ENCODE measurements at places on chromosomes 2 and 18. TPM values are rescaled to one million over a fixed set of nuclear protein-coding genes. Genes with fewer than 3 reads are reported as not detected.
A peak's percentile ranks its signal among the peaks of the same experiment; 100 is the strongest.

GRCh38 chr2:33488715-33489540, 12.5 kb downstream of the RASGRP3 start:
- peaks cover 8% of the 10 kb centered on the region for H3K36me3 ChIP-seq
- peak overlapping the region; percentile 66 for H3K27ac ChIP-seq
- peaks cover 13% of the 10 kb centered on the region for H3K27me3 ChIP-seq
- no peak overlapping the region for H3K4me3 ChIP-seq

DNA sequence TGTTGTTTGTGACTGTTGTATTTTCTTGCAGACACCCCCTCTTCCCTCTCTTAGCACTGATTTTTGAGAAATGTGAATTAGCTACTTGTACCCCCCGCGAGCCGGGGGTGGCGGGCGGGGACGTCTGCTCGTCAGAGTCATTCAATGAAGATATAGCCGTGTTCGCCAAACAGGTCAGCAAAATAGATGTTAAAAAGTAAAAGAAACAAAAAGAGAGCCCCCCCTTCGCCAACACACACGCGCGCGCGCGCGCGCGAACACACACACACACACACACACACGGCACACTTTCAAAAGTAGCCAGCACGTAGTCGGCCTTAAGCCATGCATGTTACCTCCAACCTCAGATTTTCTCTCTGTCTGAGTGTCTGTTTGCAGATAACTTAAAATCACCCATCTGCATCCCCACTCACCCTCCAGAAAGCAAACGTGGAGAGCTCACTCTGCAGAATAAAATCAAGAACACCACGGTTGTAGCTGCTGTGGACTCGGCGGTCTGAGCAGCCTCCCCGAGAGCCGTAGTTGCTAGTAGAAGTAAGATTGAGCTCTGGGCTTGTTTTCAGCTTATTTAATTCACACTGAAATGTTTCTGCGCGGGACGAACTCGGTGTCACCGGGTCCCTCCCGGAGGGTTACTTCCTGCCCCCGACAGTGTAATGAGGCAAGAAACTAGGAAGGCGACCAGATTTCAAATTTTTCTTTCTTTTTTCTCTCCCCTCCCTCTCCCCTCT, 5.1 kb downstream of the MEIS1 start:
- no peak for DNase-seq
- H3K4me3 ChIP-seq: no peak overlapping the region
- no peak overlapping the region for H3K27ac ChIP-seq
- H3K4me1 ChIP-seq: peaks cover 14% of the 10 kb centered on the region
- H3K36me3 ChIP-seq: peaks cover 2% of the 10 kb centered on the region
- H3K27me3 ChIP-seq: peaks cover 50% of the 10 kb centered on the region

DNA sequence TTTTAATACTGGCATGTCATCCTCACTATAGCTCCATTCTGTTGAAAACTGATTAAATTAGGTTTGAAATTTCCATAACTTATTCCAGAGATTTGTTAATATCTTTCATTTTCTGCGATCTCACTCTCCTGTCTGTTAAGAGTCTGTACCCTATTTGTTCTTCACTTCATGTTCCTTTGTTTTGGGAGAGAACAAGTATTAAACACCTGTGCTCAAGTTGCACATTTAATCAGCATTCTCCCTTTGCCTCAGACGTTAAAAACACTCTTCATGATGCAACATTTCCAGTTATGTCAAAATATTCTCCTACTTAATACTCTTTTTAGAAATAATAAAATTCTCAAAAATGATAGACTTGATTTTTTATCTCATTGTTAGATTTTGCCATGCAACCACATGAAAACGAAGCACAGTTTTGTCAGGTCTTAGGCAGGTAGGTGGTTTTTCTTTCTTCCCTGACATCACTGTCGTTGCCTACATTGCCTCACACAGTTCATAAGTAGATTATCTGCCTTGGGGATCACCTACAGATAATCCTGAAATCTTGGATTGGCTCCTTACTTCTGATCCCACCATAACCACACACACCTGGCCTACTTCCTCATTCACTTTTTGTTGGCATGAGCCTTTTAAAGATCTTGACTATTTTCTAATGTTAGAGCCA, 109.9 kb downstream of the GAREM1 start:
- peaks cover 1% of the 10 kb centered on the region for H3K27me3 ChIP-seq
- DNase-seq: no peak
- no peak overlapping the region for H3K27ac ChIP-seq

DNA sequence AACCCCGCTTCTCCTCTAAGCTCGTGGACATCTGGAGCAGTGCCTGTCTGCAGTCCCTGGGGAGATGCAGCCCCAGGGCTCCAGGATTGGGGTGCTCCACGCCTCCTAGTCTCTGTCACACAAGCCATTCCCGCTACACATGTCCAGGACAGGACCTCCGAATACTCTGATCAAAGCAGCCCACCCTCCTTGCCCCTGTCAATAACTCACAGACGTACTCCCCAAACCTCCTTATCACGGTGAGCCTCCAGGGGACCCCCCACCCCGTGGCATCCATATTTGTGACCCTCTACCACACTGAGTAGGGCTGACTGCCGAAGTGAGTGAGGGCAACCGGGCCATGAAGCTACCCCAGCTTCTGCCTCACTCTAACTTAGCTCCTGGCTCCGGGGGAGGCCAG, 727.7 kb downstream of the GALR1 start:
- no peaks in the 10 kb centered on the region for H3K27me3 ChIP-seq
- no peaks in the 10 kb centered on the region for H3K36me3 ChIP-seq
- H3K4me3 ChIP-seq: no peak overlapping the region
- H3K4me1 ChIP-seq: no peaks in the 10 kb centered on the region

DNA sequence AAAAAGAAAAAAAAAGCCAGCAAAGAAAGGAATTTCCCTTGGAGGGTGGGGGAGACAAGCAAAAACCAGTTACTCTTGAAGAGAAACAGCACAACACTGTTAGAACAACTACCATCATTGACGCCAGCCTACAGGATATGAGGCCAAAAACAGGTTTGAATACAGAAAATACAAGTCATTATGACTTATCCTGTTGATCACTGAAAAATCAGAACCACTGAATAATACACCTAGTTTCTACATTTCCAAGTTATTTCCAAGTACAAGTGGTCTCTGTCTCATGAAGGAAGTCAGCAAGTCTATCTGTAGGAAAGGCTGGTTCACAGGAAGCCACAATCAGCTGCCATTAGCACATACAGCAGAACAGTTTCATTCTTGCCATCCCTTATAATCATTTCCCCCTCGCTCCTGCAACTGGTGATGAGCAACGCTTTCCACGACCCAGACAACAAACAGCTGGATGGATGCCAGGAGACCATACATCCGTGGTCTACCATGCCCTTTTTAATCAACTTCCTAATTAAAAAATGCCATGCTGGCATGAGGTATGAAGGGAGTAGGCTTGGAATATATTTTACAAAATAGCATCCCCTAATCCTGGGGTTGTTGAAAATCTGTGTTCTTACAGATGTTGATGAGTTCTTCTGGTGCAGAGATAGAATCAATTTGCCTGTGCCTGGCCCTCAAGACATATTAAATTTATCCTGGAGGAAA, 10.4 kb downstream of the MYT1L start:
- H3K36me3 ChIP-seq: no peaks in the 10 kb centered on the region
- DNase-seq: no peak
- no peak overlapping the region for H3K27ac ChIP-seq
- no peaks in the 10 kb centered on the region for H3K4me1 ChIP-seq
- no peaks in the 10 kb centered on the region for H3K27me3 ChIP-seq
- no peak overlapping the region for H3K4me3 ChIP-seq

DNA sequence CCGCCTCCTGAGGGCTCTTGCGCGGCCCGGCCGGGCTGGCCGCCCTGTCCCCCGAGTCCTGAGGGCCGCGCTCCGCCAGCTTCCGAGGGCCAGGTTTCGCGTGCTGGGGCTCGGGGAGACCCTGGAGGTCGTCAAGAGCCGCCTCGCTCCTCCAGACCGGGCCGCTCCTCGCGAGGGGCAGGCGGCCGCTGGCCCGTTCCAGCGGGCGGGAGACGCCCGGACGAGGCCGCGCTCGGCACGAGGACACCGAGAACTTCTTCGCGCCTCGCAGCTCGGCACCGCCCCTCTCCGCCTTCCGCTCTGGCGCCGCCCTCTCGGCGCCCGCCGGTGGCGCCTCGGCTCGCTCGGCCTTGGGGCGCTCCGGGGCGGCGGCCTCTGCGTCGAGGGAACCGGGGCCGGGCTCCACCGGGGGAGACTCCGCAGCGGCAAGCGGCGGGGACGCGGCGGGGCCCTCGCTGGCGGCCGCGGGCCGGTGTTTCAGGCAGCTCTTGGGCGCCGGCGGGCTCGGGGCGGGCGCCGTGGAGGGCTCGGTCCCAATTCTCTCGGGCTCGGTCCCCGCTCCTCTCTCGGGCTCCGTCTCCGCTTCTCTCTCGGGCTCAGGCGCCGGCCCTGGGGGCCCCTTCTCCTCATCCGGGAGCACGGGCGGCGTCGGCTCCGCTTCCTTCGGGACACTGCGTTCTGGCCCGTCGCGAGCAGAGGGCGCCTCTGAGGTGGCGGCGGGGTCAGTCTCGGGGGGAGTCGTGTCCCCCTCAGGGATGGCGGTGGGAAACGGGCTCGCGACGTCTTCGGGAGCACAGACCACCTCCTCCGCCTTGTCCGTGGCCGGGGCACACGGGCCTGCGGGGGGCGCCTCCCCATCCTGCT, 91.6 kb upstream of the MGAT4A start:
- H3K4me3 ChIP-seq: peak overlapping the region; percentile 48
- DNase-seq: peak; percentile 71
- peaks cover 11% of the 10 kb centered on the region for H3K4me1 ChIP-seq
- peaks cover 2% of the 10 kb centered on the region for H3K27me3 ChIP-seq

The MBD5 gene
- total RNA-seq: 19.1 TPM

Data from activated CD4-positive, alpha-beta memory T cell treated with anti-CD3 and anti-CD28 coated beads for 36 hours (primary cell).